ENCODE measurements at places on chromosomes 5 and 9. TPM values are rescaled to one million over a fixed set of nuclear protein-coding genes. Genes with fewer than 3 reads are reported as not detected.

DNA sequence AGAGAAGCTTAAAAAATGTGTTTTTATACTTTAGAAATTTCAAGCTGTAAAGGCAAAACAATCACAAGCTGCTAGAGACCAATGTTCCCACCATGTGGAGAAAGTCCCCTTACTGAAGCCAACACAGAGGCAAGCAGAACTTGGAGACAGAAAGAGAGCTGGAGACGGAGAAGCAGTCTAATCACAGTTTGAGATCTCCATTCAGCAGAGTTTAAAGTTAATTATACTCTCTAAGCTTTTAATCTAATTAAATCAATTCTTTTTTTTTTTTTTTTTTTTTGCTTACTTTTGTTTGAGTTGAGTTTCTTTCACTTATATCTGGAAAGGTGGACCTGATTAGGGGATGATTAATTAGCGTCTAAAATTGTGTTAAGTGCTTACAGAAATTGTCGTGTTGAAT, 1534.3 kb downstream of the MAT2B start:
- no peak for DNase-seq

DNA sequence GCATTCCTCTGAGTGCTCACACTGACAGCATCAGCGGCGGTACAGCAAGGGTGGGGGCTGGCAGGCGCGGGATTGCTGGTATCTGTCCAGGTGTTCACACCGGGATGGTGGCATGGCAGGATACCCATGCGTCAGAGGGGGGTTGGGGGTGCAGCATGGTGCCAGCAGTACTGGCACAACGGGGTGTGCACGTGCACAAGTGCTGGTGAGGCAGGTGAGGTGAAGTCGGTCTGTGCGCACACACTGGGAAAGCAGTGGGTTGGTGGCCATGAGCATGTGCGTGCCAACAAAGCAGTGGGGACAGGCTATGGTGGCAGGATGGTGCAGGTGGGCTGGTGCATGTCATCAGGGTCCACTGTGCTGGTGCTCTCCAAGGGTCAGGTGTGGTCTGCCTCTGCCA, 819.6 kb upstream of the EDIL3 start:
- no peak for DNase-seq

TEK gene
- total RNA-seq = not detected

DNA sequence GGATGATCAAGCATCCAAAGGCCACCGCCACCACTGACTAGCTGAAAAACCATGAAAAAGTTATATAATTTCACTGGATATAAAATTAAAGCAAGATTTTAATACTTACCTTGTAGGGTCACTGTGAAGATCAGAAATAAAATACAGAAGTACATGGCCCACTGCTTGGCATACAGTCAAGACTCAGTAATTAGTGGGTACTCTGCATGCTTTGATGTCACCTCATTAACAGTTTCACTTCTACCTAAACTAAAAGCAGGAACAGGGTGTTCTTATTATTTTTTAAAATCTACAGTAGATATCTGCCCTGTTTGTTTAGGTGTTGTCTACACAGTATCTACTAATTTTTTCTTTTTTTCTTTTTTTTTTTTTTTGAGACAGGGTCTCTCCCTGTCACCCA, 66.4 kb downstream of the NFIB start:
- DNase-seq = no peak

ALG2 gene
- 39.2 TPM for total RNA-seq

DNA sequence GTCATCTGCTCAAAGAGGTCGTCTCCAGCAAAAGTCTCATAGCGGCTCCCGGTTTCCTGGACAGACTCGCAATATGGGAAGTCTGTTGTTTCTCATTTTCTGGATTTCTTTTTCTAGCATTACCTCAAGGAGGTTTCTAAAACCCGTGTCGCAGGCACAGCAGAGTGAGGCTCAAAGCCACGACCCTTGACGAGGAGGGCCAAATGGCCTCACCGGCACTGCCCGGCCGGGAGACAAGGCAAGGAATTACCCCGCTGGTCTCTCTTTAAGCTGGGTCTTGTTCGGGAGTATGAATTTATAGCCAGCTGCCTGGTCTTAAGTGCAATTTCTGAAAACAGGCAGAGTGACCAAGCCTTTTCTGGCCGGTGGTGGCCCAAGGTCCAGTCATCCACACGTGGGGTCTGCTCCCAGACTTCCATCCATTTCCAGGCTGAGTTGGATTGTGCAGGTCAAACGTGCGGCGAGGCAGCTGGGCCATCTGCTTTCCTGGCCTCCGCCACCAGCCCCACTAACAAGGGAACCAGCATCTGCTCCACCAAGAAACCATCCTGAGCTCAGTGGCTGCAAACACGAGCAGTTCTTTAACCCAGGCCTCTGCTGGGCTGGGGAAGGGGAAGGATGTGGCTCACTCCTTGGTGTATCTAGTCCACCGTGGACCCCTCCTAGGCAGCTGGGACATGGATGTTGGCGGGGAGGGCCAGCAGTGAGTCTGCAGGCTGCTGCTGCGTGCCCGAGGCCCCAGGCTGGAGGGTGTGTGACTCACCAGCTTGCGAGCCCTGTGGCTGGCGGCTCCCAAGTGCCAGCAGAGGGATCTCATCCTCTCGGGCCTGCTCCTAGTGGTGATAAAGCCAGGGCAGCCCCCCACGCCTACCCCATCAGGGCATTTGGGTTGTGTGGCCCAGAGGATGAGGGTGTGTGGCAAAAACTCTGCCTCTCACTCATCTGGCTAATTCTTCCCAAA, 55.6 kb upstream of the COL5A1 start:
- DNase-seq = peak; percentile 6

DNA sequence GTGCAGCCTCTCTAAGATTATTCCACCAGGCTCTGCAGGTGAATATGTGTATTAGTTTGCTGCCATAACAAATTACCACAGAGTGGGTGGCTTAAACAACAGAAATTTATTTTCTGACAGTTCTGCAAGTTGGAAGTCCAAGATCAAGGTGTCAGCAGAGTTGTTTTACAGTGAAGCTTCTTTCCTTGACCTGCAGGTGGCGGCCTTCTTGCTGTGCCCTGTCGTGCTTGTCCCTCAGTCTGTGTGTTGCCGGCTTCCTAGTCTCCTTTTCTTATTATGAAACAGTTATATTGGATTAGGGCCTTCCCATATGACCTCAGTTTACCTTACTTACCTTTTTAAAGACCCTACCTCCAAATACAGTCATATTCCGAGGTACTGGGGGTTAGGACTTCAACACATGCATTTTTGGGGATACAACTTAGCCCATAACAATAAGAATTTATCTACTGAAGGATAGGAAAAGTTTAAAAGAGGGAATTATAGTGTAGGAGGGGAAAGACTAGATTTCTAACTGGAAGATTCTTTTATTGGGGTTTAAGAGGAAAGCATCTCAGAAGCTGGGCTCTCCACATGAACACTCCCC, 97.4 kb downstream of the OSTF1 start:
- DNase-seq = no peak

IL9 gene
- not detected for total RNA-seq

All from progenitor cell of endocrine pancreas (in vitro differentiated cells).